Stimulated activated CD4-positive, alpha-beta T cell treated with anti-CD3 and anti-CD28 coated beads, TNF-alpha, amount 100 ng/mL, for 48 hours (primary cell): ENCODE measurements at places on chromosomes 3 and 15.

DNA sequence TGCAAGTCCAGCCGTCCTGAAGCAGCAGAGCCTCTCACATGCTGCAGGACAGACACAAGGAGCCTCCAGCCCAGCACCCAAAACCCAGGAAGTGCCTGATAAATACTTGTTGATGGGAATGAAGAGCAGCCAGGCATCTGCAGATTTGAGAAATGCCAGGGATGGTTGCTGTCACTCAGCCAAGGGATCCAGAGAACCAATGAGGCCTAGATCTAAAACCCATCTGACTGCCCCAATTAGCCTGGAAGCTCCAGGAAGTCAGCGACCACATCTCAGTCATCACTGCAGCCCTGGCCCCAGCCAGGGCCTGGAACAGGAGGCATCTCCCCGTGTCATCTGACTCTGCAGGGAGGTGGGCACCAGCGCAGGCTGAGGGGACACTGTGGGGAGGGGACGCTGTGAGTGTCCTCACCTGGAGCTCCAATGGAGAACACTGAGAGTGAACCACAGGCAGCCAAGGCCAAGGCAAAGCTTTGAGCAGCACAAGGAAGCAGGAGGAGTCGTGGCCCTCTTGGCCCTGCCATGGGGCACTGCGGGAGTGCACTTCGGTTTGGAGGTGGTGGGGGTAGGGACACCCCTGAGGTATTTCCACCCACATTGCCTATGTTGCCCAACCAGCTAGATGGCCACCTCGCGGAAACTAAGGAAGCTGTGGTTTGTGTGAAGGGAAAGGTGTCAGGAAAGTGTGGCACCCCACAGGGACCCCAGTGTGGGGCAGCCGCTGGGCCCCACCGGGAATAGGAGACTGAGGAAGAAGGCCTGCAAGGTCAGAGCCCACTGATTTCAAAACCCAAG is 229.5 kb downstream of the VPS13C start:
- no peak for DNase-seq

DNA sequence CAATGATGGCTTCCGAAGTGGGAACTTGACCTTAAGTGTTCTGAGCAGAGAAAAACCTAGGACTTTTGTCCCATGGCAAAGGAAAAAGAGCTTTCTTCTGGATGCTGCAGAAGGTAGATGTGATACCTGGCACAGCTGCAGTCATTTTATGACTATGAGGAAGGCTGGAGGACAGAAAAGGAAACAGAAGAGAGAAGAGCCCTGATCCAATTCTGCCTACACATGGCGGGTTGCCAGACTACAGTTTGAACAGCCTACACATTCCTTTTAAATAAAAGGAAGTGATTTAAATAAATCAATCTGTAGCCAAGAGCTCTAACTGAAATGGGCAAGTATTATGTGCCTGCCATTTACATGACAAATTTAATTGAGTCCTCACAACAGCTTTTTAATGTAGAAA is 43.6 kb upstream of the CHRNB4 start:
- no peak for DNase-seq

DNA sequence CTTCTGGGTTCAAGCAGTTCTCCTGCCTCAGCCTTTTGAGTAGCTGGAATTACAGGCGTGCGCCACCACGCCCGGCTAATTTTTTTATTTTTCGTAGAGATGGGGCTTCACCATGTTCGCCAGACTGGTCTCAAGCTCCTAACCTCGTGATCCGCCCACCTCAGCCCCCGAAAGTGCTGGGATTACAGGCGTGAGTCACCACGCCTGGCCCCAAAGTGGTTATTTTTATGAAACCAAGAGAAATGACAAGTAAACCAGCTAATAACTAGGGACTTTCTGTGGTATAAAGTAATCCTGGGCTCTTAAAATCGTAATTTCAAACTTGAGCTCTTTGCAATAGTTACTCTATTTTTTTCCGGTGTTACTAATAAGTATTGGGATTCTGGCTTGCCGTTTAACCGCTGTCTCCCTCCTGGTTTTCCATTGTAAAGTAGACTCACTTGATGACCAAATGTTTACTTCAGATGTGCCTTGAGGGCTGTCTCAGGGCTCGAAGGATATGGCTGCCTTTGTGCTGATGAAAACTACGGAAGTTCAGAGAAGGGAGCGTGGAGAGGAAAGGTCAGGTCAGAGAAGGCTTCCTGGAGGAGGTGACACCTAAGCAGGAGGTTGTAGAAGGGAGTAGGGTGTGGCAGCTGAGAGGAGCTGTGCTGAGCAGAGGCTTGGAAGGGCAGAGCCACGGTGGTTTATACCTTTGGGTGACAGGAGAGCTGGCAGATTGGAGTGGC is 4.2 kb downstream of the ZSCAN2 start:
- DNase-seq = peak; percentile 57

DNA sequence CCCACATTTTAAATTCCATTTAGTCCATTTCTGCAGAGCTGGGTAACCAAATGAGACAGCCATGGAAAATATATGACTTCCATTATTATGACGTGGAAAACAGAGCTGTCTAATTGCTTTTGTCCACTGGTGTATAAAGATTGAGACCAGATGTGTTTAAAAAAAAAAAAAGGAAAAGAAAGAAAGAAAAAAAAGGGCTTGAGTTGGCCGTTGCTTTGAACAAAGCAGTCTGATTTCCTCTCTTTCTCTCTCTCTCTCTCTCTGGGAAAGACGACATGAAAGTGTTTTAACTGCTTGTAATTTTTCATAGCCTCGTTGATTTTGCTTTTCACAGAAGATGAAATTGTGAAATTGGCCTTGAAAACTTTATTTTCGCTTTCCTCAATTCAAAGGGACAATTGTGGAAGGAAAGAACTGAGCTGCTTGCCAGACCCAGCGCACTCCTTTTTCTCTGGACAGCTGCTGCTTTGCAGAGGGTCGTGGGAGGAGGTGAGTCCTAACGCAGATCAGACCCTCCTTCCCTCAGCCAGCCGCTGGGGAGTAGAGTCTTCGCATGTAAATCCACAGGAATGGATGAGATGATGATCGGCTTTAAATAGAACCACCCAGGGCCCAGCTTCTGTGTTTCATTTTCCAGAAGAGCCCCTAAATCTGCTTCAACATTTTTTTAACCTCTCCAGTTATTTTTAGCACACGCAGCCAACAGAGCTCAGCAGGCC is 42.8 kb upstream of the UBE2E1 start:
- no peak for DNase-seq

- DNase-seq = no peak
Measured at GRCh38 chr3:161498259-161498921, 1.8 kb downstream of the OTOL1 start.

DNA sequence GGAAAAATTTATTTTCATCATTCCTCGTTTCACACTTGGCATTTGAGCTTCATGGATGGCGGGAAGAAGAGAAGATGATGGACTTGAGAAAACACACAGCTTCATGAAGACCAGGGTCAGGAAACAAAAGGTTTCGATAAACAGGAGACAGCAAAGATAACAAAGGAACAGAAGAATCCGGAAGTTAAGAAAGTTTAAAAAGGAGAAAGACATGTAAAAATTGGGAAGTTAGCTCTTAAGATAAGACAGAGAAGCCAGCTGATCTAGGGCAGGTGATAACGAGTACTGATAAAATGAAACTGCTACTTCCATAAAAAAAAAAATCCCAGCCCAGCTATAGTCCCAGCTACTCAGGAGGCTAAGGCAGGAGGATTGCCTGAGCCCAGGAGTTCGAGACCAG is 23.9 kb downstream of the IL5RA start:
- DNase-seq = no peak

DNA sequence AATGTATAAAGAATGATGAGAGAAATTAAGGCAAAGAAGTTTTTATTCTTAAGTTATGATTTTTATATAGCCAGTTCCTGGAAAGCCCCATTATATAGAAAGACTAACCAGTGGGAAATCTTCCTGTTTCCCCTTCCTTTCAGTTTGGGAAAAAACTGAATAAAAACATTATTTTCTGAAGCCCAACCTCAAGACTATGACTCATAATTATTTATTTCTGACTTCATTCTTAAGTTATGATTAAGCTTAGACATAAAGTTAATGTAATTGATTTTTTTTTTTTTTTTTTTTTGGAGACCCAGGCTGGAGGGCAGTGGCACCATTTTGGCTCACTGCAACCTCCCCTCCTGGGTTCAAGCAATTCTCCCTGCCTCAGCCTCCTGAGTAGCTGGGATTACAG is 55.8 kb downstream of the TRPC1 start:
- no peak for DNase-seq

- DNase-seq = no peak
Measured at GRCh38 chr15:58403581-58403980, 28.2 kb upstream of the LIPC start.

- DNase-seq = no peak
Measured at GRCh38 chr15:98943601-98944151, 63.9 kb downstream of the PGPEP1L start.

DNA sequence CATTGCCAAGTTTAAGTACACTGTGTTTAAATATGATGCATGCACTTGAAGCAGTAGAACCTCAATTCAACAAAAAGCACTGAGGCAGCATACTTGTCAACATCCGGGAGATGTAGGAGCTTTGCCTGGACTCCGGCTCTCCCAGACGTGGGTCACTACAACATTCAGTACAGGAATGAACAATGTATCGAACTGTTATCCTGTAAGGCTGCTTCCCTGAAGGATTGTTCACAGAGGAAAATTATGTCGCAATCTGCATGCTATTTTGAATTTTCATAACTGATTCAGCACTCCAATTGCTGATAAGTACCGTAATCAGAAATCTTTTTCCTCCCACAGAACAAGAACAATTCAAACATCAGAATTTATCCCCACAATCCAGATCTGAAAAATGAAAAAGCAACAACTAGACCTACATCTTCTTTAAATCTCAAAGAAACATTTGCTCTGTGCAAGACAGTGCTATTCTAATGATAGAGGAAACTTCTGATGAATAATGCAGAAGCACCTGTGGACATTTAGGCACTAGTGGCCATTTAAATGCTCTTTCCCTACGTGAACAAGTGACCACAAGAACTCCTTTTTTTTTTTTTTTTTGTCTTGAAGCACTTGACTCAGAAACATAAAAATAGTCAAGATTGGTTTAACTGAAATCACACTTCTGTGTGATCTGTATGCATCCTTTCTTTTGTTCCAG is 113.4 kb downstream of the PLCH1 start:
- no peak for DNase-seq

DNA sequence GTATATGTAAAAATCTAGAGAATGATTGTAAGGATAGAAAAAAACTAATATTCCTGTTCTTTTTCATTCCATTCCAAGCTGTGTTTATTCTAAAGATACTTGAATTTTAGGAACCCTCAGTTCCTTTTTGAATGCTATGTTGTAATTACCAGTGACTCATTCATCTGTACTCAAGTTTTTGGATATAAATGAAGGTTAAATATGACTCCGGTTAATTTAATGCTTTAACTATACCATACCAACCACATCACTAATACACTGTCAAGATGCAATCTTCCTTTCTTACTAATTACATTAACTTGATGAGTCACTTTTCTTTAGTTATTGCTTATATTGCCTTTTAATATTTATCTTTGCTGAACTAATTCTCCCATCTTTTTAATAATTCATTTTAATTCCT is 68.8 kb upstream of the ZNF148 start:
- no peak for DNase-seq

DNA sequence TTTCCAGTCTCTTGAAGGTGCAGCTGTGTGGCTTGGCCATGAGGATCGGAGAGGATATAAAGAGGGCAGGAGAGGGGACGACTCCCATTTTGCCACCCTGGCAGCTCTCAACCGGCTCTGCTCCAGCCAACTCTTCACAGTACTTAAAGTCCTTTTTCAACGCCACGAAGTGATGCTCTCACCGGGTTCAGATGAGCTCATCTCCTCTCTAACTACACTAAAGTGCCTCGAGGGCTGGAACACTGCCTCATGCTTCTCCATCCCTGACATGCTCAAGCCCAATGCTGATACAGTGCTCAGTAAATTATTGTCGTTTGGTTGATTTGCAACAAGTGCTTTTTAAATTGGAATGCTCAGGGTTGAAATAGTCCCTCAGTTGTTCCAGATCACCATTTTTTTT is 97.8 kb downstream of the GTPBP8 start:
- no peak for DNase-seq

DNA sequence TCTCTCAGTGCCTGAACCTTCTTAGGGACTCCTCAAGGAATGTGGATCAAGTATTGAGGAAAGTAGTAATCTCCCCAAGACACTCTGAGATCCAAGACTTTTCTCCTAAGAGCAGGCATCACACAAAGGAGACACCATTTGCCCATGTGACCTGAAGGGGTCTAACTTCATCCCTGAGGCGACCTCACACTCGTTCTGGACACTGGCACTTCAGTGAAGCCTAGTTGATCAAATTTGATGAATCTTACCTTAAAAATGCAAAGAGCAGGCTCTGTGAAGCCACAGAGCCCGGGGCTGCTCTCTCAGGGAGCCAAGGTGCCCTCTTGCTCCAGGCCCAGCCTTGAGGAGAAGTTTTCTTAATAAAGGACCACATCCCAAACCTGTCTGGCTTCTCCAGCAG is 64.3 kb downstream of the SCN11A start:
- DNase-seq = no peak

DNA sequence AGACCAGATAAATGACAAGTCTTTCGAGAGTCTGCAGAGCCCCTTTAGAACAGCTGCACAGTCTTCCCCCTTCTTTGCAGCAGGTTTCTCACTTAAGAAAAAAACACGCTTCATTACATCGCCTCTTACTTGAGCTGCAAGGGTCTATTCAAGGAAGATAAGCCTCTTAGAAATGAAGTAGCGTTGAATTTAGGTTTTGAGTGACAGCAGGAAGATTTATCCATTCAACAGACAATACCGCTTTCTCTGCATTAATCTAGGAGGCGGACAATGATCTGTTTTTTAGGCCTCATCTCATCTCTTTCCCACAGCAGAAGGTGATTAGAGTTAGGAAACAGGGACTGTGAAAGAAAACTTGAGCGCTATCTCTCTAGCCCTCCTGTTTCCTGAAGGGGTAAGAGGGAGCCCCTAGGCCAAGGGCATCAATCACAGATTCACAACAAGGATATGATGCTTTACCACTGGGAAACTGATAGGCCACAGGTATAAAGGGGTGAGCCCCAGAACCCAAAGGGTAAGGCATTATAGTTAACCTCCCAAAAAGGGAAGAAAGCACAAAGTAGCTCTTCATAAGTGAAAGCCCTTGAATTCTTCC is 84.3 kb downstream of the MECOM start:
- DNase-seq = no peak

DNA sequence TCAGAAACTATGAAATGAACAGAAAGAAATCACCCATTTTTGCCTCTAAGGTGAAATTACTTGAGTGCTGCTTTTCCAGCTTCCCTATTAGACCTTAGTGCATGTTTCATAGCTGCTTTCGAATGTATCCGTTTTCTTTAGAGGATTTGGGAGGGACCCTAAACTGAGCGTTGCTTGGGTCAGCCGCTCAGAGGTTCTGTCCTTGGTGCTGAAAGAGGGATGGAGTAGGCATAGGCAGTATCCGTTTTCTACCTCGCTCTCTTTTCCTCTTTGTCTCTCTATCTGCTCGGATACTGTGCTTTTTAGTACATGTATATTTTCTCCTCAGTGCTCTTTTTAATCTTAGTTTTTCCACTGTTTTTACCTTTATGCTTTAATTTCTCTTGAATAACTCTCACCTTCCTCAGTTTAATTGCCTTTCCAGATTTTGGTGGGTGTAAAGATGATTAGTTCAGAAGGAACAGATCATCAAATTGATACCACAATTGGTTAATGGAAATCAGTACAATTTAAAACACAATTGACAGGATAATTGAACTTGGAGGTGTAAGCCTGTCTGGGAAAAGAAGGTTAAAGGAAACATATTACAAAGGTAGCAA is at the start of gene DRD3:
DRD3 (minus strand) TSS at position 283 of the 599 bp plus-strand sequence. CDS start 7,060 bp downstream, outside the sequence.
- DNase-seq = no peak

GRCh38 chr3:16084887-16085286 is 89.6 kb upstream of the GALNT15 start:
- no peak for DNase-seq
